ENCODE measurements at places on chromosomes 11 and 22.

DNA sequence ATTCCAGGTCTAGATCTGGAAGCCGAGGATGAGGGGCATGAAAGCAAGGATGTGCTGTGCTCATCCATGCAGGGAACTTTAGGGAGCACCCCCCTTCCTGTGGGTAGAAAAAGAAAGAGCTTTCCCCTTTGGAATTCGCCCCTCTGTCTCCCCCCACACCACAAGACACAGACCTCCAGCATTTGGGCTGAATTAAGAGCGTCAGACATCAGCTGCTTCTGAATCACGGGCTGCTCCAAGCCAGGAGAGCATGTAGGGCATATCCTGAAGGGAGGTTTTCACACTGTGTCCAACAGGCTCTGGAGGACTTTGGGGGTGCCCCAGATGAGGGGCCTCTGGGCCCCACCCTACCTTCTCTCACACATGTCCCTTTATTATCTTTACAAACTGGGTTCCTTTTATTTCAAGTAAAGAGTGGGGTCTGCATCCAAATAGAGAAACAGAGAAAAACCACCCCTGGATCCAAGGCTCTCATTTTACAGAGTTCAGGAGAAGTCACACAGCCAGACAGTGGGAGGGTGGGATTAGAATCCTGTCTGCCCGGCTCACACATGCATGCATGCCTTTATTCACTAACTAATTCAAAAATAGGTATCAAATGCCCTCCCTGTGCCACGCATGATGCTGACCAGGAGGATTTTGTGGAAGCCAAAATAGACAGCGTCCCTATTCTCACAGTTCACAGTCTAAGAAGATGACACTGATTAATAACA lies 52.8 kb downstream of the LRRC32 start:
- no peak for DNase-seq

GRCh38 chr22:19122143-19122751 lies at the start of gene DGCR2:
DGCR2 (minus strand) TSS chr22:19122412; CDS start chr22:19122206, 206 bp downstream.
- DNase-seq = peak; percentile 96

GRCh38 chr11:28596816-28597215 lies 488.6 kb downstream of the METTL15 start:
- DNase-seq = no peak

DNA sequence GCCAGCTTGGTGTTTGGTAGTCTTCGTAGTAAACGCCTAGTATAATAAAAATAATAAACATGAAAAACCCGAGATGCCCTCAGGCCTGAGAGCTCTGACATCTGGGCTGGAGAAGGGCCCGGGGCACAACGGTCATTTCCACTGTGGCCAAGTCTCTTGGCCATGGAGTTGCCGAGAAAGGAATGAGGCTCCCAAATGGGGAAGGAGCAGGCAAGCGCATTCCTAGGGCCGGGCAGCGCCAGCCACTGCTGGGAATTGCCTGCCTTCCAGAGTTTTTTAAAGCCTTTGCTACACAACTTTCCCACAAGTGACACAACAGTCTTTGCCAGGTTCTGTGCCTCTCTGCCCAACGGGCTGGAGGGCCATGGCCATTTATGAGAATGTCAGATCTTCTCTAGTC lies 103.4 kb downstream of the NAV2 start:
- DNase-seq = no peak

DNA sequence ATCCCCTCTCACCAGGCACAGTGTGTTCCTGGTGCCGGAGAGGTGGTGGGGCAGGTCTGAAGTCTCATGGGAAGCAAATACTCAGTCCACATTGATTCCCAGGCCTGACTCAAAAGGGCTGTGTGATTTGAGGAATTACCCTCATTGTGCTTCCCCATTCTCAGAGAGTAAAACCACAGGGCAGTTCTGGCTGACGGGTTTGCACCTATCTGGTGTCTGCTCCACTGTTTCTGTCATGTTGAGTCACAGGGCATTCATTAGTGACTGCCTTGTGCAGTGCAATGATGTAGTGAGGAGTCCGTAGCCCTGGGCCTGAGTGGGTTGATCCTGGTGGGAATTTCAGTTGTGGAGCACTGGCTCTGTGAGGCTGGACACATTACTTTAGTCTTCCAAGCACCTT lies 85.2 kb upstream of the ARHGAP20 start:
- DNase-seq = no peak

- no peak for DNase-seq
These were observed 25.8 kb downstream of the MRGPRD start for GRCh38 chr11:68954836-68955606.

GRCh38 chr11:31997955-31998354 lies 92.9 kb upstream of the RCN1 start:
- DNase-seq = no peak

DNA sequence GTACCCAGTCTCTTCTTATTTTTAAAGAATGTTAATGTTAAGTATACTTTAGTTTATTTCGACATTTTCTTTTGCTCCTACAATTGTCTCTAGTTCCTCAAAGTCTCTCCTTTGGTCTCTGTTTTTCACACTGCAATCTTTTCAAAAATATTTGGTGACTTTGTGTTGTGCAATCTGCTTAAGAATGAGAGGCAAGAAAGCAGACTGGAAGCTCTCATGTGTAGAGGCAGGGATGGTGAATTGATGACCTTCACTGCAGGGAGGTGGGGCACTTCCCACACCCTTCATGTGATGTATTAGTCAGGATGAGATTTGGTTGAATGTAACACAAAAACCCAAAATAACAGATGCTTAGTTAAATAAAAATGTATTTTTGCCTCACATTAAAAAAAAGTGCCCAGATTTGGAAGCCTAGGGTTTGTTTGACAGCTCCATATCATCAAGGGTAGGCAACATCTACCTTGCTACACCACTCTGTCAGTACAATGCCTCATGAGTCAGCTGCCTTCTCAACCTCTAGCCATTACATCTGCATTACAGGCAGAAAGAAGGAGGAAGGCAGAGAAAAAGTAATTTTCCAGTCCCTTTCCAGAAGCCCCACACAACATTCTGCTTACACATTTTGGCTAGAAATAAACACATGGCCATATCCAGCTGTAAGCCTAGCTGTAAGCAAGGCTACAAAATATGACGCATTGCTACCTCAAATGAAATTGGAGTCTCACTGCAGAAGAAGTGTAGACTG lies 3.8 kb upstream of the MMP27 start:
- no peak for DNase-seq

DNA sequence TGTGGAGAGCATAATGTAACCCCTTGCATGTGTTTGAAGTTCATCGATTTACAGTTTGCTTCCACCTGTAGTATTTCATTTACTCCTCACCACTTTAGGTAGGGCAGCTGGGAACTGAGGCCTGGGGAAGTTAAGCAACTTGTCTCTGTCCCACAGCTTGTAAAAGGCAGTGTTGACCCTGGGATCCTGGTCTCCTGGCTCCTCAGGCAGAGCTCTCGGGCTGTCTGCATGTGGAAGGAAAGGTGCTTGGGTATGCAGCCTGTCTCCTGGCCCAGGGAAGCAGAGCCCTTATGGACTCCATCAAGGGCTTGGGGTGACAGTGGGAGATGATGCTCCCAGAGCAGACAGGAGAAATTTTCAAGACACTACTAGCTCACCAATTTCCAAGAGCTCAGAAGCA lies 49.9 kb downstream of the TRIM29 start:
- DNase-seq = no peak

DNA sequence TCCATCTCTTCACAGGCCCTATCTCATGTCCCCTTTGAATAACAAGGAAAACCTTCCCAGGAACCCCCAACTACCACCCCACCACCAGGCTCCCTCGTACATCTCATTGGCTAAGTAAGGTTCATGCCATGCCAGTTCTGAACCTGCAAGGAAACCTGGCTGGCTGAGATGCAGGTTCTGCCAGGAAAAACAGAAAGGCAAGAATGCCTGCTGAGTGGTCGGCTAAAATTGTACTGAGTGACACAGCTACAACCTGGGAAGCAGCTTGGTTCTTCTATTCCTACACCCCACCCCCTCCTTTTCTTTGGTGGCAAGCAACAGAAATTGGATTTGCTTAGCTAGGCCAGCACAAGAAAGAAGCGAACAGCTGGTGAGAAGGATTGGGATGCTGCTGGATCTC lies 36.1 kb upstream of the TSPAN18 start:
- no peak for DNase-seq

DNA sequence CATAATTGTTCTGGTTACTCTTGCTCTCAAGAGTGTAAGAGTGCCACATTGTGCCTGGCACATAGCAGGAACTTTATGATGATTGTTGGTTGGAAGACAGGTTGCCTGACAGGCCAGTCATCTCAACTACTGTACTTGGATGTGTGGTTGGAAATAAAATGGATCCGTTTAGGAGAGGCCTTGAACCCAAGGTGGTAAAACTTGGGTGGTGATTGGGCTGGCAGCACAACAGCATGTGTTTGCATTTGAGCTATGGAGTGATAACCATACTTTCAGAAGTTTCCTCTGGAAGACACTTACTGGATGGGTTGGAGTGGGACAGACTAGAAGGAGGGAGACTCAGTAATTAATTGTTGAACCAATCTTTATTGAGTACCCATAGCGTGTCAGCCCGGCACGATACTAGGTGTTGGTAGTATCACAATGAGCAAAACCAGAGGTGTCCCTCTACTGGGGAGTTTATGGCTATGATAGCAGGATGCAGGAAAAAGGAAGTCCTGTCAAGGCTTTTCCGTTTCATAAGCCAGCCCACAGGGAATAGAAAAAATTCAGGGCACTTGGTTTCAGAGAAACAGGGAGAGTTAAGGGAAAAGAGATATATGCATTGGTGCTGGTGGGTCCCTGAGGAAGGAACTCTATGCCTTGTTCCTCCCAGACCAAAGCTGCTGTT lies 3.1 kb upstream of the TMEM109 start:
- no peak for DNase-seq

DNA sequence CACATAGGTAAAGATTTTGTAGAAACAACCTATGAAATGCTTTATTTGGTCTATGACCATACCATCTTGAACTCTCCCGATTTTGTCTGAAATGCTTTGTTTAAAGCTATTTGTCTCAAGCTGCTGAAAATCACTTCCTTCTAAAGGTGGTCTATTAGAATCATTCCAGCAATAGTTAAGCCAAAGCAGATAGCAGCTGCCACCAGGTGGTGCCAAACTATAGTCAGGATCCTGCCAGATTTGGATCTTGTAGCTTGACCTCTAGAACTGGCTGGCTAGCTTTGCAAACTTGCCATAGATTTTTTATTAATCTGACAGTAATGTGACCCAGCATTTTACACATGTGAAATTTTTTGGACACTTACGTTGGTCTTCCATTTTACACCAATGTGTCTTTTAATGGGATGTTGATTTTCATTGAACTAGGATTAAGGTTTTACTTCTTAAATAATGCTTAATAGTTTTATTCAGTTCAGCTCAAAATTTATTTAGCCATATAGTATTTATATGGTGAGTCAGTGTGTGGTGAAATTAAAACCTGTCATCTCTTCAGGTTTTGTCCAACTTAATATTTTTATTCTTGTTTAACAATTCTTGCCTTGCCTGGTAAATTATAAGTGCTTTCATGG lies 19.7 kb downstream of the CTR9 start:
- DNase-seq = no peak

- no peak for DNase-seq
These were observed 63.1 kb downstream of the LHFPL7 start for GRCh38 chr22:24883432-24883831.

GRCh38 chr11:18844753-18845367 lies 53.3 kb upstream of the PTPN5 start:
- no peak for DNase-seq

- DNase-seq = no peak
These were observed 22.9 kb upstream of the FGF3 start for GRCh38 chr11:69841859-69842698.
